ENCODE measurements at places on chromosomes 1 and 21. TPM values are rescaled to one million over a fixed set of nuclear protein-coding genes. Genes with fewer than 3 reads are reported as not detected.
A peak's percentile ranks its signal among the peaks of the same experiment; 100 is the strongest.

- DNase-seq: peak; percentile 76
These were observed 88.4 kb upstream of the RHOU start for GRCh38 chr1:228646717-228647522.

- DNase-seq: peak; percentile 9
These were observed 207.1 kb downstream of the NUF2 start for GRCh38 chr1:163528710-163529348.

- no peak for DNase-seq
These were observed 38.8 kb downstream of the POFUT2 start for GRCh38 chr21:45248893-45249381.

DNA sequence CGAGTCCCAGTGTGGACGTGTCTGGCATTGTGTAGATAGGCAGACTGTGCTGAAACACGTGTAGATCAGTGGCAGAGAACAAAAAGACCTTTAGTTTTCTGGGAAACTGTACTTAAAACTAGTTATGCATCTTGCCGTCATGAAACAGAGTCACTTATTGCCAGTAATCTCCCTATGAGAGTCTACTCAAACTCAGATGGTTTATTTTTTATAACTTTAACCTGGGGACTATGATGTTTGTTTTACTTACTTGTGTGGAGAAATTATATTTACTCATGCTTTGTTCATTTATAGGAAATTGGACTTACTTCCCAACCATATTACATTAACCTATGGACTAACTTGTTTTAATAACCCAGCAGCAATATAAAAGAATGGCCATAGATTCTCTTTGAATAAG is 54.1 kb upstream of the ABCG1 start:
- DNase-seq: no peak

- no peak for DNase-seq
These were observed 19.4 kb downstream of the BLZF1 start for GRCh38 chr1:169387399-169387798.

DNA sequence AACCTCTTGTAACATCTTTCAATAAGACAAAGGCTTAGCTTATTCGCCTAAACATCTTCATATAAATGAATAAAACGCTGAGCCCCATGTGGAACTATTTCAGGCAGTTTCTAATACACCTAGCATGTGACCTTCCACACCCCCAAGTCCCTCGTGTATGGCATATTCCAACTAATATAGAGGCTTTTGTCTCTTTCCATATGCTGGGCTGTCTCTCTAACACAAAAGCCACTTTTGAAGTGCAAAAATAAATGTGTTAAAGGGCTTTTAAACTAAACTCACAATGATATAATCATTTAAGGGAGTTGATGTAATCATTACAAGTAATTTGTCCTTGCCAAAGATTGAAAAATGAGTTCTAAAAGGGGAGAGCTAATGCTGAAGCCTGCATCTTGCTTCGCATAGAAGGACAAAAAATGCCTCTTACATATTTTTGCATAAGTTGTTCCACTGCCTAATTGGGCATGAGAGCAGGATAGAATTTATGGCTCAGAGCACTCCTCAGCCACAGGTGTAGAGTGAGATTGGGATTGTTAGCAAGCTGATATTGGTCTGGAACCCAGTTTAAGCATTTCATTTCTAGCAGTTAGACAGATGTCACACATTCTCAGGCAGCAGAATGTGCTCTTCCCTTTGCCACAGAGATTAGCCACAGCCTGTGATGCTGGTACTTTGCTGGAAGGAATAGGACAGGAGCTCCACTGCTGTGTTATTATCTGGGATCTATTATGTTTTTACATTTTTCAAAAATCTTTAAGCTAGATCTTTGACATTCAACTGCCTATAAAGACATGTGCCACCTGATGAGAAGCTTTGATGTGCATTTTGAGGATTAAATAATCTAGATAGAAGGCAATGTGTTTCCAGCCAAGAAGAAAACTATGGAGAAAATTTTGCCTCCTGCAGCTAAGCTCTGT is 1044.4 kb downstream of the ADGRL2 start:
- DNase-seq: no peak

DNA sequence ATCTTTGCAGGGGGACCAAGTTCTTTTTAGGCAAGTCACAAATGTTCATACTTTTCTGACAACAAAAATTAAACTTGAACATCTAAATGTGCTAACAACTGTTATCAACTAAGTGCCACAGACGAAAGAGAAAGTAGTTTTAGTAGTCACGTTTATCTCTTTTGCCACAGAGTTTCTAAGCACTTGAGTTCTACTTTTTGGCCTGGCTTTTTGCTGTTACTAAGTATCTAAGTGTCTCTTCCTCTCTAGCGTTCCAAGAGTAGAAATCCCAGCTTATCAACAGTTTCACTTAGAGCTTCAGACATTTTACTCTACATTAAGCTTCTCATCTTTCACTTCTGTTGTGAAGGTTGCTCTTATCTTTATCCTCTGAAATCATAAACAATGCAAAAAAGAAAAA is 34.2 kb downstream of the GATAD2B start:
- DNase-seq: no peak

GRCh38 chr1:31781138-31781755 is 17.1 kb upstream of the ADGRB2 start:
- no peak for DNase-seq

DNA sequence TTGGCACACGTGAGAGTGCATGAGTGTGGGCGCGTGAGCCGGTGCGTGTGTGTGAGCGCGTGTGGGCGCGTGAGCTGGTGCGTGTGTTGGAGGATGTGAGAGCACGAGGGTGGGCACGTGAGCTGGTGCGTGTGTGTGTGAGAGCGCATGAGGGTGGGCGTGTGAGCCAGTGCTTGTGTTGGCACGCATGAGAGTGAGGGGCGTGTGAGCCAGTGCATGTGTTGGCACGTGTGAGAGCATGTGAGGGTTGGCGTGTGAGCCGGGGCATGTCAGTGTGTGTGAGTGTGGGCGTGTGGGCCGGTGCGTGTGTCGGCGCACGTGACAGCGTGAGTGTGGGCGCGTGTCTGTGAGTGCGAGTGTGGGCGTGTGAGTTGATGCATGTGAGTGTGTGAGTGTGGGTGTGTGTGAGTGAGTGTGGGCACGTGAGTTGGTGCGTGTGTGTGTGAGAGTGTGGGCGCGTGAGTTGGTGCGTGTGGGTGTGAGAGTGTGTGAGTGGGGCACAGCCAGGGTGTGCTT is 45.7 kb upstream of the ARHGEF16 start:
- DNase-seq: no peak

GRCh38 chr21:14056771-14057191 is 154.0 kb downstream of the LIPI start:
- no peak for DNase-seq

- no peak for DNase-seq
These were observed 22.6 kb upstream of the ADARB1 start for GRCh38 chr21:45051580-45052434.

MX2 gene
- total RNA-seq: 64.3 TPM

All from B cell (primary cell).